ENCODE measurements at places on chromosomes 2 and 18.

DNA sequence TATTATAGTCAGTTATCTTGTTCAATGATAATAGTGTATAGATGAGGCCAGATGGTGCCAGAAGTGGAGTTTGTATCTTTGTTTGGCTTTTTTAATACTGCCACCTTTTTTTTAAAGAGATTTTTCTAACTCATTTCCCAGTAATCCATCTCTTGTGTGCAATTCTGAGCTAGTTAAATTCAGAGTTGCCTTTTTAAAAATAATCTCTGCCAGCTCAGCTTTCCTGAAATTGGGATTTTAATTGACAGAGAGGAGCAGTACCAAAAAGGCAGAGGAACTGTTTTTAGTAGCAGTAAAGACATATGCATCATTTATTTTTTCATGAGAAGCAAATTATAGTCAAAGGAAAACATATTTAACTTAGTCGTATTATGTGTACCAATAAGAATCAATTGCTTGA is 185.3 kb downstream of the MYO1B start:
- DNase-seq, result no peak

GRCh38 chr2:173326806-173327205 is 27.9 kb upstream of the CDCA7 start:
- DNase-seq, result no peak

DNA sequence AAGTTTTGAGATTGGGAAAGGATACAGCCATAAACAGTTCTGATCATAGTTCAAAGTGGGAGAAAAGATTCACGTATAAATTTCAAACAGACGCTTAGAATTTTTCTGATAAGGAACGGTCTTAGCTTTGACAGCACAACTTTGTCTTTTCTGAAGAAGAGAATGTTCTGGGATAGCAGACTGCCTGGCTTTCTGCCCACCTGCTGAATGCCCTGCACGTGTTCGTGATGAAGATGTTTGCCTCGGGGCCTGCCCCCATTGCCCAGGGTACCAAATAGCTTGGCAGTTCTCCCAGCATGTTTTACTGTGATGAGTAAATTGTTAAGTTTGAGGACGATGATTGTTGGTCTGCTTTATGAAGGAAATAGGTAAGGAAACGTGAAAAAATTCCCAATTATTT is 4.6 kb downstream of the MRPL33 start:
- DNase-seq, result peak; percentile 42

- DNase-seq, result no peak
Measured at GRCh38 chr2:123362671-123363440, 662.2 kb upstream of the CNTNAP5 start.

DNA sequence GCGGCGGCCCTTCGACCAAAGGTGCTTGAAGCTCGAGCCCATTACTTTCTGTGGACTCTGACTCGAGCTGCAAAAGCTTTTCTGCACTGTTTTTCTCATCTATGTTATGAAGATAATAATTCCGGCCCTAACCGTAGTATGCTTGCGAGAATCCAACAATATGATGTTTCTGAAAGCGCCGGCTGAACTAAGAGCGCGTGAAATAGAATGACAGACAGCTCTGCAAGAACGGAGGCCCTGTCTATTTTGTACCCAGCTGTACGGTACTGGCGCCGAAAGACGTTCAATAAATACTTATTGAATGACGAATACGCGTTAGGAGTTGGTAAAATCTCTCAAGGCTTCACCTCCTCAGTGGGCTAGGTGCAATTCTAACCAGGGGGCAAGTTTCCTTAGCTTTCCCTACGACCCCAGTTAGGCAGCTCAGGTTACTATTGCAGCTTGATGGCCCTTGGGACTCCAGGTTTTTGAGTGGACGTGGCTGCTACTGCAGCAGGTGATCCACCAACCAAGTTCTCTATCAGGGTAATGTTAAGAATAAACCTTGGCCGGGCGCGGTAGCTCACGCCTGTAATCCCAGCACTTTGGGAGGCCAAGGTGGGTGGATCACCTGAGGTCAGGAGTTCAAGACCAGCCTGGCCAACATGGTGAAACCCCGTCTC is 570 bp downstream of the SCRN3 start:
- peak; percentile 22 for DNase-seq

DNA sequence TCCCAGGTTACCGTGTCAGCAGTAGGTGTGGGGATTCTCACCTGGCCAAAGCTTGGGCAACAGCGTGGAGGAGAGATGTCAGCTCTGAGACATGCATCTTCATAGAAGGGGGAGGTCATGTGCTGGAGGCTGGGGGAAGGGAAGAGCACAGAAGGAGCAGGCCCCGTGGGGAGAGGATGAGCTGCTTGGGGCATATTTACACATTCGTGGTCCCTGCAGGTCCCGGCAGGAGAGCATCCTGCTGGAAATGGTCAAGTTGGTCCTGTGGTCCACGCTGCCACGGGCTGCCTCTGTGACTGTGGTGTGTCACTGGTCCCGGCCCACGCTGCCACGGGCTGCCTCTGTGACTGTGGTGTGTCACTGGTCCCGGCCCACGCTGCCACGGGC is 195.1 kb upstream of the TWIST2 start:
- no peak for DNase-seq

- DNase-seq, result no peak
Measured at GRCh38 chr18:58891776-58892175, 27.1 kb downstream of the ZNF532 start.

DNA sequence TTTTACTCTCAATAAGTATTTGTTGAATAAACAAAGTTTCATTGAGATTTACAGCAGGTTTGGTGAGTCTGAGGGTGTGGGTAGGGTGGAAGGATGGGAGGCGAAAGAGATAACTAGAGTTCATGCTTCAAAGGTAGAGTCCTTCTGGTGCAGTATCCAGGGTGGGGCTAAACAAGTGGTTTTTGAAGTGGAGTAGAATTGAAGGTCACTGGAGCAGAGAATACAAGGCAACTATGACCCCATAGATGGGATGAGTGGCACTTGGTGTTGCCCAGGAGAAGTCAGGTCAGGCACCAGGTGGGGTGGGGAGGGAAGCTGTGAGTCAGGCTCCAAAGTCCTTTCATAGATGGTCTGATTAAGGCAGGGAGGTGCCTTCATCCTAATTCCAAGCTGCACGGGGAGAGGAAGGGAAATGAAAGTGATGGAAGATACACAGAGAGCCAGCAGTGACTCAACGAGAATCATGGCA is 6.6 kb upstream of the CAB39 start:
- peak; percentile 1 for DNase-seq

DNA sequence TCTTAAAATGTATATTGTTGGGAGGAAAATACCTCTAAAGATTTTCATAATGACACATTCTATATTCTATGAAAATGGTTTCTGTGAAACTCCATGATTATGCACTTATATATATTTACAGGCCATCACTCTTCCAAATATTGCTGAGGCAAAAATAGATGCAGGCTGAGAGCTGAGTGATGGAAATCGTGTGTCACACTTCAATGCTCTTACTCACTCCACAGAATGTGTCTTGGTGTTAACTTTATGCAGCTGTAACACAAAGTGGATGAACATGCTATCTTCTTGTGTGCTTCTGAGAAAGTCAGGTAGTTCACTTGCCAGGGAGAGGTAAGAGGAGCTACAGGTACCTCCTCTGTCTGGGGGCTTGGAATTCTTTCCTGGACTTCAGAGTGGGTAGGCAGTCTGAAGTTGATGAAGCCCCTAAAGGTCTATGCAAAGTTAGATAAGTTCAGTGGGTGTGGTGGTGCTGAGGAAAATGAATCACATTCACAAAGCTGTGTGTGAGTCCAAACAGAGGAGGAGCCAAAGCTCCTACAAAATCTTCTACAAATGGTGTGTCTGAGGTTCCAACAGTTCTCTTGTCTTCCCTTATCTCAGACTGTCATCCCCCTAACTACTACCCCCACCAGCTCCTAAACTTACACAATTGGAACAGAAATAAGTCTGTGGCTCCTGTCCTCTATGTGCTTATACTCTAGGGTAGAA is 74.2 kb upstream of the ST6GAL2 start:
- no peak for DNase-seq

GRCh38 chr2:105582952-105583660 is 161.6 kb upstream of the NCK2 start:
- no peak for DNase-seq

DNA sequence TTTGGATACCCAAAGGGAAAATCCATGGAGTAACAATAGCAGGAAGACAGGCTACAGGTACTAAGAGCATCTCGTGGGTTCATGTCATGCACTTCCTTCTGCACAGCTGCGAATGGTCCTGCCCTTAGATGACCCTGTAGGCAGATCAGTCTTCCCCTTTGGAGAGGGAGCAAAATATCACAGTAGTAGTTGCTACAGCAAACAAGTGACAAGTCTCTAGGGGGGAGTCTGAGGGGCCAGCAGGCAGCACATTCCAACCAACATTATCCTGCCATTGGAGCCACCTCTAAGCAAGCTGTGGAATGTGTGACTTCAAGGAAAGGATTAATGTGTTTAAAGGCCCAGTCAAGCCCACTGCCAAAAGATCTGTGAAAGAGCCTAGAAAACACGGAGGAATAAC is 273.2 kb upstream of the PARD3B start:
- DNase-seq, result no peak

DNA sequence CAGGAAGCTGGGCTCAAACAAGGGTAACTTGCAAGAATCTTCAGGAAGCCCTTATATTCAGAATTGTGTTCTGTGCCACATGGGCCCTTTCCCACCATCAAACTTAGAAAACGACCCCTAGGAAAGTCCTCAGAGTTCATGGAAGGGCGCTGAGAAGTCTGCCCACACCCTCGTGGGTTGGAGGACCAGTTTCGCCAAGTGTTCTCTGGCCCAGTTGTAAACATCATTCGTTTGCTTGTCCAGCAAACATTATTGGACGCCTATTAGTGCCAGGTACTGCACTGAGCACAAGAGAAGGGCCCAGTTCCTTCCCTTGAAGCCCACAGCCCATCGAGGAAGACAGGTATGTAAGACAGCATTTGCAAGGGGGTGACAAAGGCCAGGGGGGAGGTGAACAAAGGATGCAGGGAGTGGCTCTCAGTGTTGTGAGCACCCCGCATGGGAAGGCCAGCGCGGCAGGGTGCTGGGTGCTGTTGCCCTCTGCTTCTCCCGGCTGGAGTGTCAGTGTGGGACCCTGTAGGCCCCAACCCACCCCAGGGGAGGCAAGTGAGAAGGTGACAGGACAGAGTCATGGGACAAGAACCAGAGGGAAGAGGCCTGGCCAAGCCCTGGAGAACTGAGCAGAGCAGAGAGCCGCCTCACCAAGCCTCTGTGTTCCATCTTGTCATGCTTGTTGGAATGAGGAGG is 60.2 kb upstream of the ALPP start:
- DNase-seq, result no peak

GRCh38 chr2:238282861-238283738 is 5.3 kb downstream of the PER2 start:
- DNase-seq, result no peak

DNA sequence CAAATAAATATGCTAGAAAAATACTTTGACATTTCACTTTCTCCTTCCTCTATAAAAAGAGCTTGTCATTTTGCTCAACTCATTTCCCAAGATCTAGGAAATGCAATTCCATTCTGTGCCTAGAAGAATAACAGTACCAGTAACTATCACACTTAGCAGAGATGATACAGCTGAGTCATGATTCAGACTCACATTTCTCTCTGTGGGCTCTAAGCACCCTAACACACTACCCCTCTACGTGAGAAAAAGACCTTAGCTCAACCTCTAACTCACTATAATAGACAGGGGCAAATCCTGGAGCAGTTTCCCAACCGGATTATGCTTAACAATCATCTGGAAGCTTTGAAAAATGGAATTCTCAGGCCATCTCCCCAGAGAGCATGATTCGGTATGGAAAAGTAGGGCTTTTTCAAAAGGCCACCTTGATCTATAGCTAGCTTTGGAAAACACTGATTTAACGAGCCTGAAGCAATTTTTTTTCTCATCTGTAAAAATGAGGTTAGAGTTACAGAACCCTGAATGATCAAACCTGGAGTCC is 1312.3 kb upstream of the PIK3C3 start:
- no peak for DNase-seq

- DNase-seq, result no peak
Measured at GRCh38 chr18:46008531-46008930, 41.4 kb upstream of the EPG5 start.

DNA sequence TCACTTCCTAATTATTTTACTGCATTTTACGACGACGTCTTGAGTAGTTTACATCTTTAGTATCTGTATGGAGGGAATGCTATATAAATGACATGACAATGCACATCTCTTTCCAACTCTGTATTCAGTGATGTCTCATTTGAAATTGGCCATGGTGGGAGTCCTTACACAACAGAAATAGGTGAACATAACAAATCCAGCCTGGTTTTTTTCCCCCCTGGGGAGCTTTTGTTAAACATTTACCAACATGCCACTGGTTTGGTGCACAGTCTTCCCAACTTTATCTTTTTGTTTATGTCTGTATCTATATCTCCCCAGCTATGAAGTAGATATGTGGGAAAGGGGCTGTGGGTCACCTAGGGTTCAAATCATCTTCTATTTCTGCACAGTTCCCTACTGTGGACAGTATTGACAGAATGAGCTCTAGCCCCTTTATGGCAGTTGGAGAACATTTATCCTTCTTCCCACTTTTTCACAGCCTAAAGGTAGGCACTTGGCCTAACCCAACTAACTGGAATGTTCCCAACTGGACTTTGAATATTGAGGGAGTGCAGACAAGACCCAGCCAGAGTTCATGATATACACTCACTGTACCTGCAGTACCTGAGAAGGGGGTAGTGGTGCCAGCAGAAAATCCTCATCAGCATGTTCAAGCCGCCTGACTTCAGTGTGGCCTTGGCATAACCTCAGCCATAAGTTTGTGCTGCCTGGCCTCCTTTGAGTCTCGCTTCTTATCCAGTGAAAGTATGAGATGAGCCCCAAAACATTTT is 5.7 kb upstream of the RTKN start:
- no peak for DNase-seq

GRCh38 chr2:107986278-107987217 is at the start of gene SLC5A7:
SLC5A7 (plus strand) TSS chr2:107986524; CDS start chr2:107988156, 1,632 bp downstream.
- DNase-seq, result no peak

DNA sequence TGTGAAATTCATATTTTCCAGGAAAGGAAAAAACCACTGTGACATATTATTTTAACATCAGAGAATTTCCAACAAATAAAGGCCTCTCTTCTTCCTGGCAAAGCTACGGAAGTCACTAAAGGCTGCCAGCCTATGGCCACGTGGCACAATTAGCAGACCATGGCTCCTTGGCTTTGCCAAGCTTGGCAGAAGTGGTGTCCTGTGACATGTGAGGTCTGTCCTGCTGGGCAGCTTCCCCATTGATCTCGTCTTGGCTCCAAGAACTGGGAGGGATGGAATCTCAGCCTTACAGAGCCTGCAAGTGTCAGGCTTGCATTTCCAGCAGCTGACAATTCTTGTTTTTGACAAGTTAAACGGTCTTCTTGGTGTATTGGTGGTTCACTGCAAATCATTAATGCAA is 226.9 kb upstream of the THSD7B start:
- DNase-seq, result no peak

- no peak for DNase-seq
Measured at GRCh38 chr2:230772156-230772555, 59.5 kb downstream of the CAB39 start.

Data from AG08396 (cell line).